ENCODE measurements at places on chromosomes 13 and 19.

DNA sequence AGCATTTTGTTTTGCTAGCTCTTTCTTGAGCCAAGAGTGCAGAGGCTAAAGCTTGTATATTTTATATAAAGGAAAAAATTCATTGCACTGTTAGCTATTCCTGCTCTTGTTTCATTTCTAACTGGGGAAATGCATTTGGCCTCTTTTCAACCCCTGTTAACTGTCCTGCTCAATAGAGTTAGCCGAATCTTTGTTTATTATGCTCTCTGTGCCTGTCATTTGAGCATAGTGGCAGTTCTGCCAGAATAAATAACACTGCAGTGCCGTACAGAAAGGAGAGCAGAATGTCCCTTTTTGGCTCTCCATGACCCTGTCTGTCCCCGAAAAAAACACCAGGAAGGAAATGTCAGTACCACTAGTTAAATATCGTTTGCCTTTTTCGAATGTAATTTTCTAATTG, 350.8 kb downstream of the MYO16 start:
- DNase-seq: no peak

- no peak for DNase-seq
These were observed 191.6 kb downstream of the SHISA2 start for GRCh38 chr13:25860265-25860664.

DNA sequence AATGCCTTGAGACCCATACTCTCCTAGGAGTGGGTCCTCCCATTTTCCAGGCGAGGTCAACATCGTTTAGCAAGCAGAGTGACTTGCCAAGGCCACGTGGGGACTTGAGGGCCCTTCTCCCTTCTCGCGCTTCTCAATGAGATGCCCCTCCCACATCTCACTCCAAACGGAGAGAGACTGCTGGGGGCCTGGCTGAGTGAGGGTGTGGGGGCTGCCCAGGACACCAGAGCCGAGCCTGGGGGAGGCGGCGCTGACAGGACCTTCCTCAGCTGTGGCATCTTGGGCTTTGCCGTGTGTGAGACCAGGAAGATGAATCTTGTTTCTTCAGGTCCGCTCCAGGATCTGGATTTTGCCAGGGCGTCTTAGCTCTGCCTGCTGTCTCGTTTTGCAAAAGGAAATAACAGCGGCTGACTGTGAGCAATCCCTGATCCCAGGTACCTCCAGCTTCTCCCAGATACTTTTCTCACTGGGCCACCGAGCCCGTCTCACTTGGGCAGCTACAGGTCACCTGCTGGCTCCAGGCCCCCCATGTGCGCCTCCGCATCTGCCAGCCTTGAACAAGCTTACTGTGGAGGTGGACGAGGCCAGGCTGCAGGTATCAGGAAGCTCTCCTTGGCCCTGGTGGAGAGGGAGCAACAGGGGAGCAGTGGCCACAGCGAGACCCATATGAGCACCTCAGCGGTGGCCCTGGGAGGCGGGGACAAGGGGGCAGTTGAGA, 6.0 kb downstream of the COX6B2 start:
- DNase-seq: no peak

- no peak for DNase-seq
These were observed 3.1 kb upstream of the KLK3 start for GRCh38 chr19:50851620-50852019.

DNA sequence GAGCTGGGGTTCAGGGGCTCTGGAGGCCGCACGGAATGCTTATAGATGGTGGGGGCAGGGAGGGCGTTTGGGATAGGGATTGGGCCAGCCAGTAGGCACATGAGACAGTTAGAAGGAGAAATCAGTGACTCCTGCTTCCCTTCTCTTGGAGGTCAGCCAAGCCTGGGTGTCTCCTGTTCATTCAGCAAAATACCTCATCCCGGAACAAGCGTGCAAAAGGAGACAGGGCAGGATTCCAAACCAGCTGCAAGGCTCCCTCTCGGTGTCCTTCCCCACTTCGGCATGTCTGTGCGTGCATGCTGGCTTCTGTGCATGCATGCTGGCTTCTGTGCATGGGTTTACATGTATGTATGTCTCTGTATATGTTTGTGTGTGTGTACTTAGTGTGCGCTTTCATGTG, 37.3 kb upstream of the PEPD start:
- DNase-seq: no peak

DNA sequence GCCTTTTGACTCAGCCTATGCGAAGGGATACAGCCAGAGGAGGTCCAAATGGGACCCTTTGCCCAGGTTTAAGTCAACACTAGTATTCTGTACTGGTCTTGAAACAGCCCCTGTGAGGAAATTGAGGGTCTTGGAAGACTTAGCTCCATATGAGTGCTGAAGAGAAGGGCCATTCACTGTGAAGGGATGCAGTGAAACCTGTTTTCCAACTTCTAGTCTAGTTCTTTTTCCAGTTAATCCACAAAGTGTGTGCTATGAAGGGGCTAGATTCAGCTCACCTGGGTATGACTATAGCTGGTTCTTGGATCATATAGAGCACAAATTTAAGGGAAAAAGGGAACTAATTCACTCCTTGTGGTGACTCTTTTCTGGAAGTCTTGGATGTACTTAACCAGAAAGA, 4.0 kb downstream of the ZBTB32 start:
- no peak for DNase-seq

DNA sequence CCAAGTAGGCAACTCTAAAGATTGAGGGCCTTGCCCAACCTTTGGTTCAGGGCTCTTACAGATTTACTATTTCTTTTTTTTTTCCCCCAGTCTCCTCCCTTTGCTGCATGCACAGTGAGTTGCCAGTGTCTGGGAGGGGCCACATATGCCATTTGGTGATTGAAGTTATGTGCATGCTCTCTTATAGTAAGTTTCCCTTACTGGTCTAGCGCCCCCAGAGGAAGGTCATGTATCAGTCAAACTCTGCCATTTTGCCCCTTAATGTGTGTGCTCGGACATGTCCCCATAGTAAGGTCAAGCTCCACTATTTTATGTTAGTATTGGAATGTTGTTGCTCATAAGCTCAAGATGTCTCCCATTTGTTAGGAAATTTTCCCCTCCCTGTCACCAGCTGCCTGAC, 1138.0 kb upstream of the SLC10A2 start:
- DNase-seq: no peak

DNA sequence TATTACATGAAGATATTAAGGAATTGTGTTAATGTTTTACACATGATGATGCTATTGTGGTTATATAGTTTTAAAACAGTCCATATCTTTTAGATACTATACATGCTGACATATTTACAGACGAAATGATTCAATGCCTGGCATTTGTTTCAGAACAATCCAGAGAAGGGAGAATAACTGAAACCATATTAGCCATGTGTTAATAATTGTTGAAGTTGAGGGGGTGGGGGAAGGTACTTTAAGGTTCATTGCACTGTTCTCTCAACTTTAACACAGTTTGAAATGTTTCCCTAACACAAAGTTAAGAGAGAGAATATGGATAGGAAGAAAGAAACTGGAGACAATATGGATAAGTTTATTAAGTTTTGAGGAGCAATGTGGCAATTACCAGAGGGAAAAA, 5.8 kb downstream of the CRYL1 start:
- no peak for DNase-seq

DNA sequence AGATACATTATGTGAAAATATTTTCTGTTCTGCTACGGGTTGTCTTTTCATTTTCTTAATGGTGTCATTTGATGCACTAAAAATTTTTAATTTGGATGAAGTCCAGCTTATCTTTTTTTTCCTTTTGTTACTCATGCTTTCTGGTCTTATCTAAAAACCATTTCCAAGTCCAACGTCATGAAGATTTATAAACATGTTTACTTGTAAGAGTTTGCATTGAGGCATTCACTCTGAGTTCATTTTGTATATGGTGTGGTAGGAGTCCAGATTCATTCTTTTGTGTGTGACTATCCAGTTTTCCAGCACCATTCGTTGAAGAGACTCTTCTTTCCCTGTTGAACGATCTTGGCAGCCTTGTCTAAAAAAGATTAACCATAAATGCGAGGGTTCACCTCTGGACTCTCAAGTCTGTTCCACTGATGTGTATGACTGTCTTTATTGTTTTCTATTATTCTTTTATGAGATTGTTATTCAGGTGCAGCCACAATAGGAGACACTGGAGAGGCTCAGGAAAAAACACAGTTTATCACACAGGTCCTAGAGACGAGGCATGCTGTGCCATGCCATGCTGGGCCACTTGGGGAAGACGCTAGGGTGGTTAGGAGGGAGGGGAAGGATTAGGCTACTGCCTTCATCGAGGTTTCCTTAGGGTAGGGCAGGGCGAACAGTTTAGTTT, 35.0 kb downstream of the NAA16 start:
- no peak for DNase-seq

DNA sequence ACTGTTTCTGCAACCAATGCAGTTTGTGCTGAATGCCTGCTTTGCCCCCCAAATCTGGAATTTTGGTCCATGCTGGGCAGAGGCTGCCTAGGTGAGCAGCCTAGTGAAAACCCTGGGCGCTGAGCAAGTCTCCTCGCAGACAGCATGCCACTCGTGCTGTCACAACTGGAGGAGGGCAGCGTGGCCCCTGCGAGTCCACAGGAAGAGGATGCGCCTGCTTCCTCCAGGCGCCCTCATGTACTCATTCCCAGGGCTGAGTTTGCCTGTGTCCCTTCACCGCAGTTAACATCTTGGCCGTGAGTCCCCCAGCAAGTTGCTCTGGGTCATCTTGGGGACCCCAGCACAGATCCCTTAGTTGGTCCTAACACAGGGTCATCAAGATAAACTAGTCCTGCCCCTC, 26.2 kb upstream of the TMEM160 start:
- DNase-seq: no peak

- DNase-seq: no peak
These were observed 5.5 kb downstream of the DPP9 start for GRCh38 chr19:4717966-4718701.

DNA sequence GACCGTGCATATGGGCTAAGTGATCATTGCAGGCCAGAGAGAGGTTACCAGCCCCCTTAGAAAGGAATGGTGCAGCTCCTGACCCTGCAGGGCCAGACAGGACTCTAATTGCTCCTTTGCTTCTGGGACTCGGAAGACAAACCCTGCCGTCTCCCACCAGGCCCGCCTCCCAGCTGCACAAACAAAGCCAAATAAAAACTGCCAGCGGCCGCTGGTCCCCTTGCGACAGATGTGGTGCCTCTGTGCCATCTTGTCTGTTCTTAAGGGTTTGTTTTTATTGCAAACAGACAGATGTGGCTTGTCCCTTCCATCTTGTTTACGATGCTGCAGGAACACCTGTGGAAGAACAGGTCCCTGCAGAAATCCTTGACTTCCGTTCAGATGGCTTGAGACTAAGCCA, 434.4 kb upstream of the TSHZ3 start:
- no peak for DNase-seq

- no peak for DNase-seq
These were observed 7.2 kb upstream of the RASL11A start for GRCh38 chr13:27263438-27263837.

DNA sequence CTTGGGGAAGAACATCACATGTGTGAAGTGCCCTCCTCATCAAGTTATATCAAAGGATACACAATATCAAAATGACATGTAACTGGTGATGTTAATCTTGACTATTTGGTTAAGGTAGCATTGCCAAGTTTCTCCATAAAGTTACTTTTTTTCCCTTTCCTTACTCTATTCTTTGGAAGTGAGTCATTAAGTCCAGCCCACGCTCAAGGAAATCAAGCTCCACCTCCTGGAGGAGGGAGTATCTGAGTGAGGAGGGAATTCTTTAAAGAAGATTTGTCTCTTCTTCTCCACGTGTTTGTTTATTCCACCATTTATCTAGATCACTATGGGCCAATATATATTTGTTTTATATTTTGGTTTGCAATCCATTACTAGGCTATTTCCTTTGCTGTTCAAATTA, 33.6 kb upstream of the FNDC3A start:
- no peak for DNase-seq

- DNase-seq: no peak
These were observed 465.1 kb upstream of the SLC10A2 start for GRCh38 chr13:103531278-103531677.

DNA sequence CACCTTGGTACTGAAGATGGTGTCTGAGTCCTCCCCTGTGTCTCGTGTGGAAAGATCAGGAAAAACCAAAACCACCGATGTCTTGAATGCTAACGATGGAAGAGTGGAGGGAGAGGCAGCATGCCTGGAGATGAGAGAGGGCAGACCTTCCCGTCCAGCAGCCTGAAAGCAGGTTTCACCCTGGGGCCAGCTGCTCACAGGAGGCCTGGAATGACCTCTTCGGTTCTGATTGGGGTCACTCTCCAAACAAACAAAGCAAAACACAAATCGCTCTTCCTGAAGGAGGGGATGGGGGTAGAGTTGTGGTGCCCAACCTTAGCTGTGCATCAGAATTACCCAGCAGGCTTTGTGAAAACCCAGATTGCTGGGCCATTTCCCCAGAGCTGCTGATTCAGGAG, 142.3 kb upstream of the SOX1 start:
- DNase-seq: no peak

DNA sequence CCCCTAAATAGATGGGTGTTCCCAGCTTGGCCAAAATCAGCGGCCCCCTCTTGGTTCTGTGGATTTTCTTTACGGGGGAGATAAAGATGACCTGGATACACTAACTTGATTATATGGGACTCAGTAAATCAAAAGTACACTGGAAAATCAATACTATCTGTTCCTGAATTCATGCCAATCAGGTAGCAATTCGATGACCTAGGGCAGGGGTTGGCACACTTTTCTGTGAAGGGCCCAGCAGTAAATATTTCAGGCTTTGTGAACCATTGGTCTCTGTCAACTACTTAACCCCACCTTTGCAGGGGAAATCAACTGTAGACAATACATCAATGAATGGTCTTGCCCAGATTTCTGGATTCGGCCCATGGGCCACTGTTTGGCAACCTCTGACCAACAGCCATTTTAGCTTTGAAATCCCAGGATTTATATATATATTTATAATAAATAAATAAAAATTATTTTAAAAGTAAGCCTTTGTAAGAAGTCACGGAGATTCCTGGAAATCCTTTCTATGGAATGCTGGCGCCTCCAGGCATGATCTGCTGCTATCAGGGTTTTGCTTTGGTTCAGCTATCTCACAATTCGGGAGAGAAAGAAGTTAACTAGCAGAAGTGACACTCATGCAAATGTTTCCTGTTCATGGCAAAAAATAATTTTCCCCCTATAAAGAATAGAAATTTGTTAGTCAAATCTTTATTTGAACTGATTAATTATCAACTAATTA, 32.8 kb downstream of the SLC15A1 start:
- DNase-seq: no peak

- DNase-seq: no peak
These were observed 35.8 kb upstream of the SPART start for GRCh38 chr13:36382030-36382429.

DNA sequence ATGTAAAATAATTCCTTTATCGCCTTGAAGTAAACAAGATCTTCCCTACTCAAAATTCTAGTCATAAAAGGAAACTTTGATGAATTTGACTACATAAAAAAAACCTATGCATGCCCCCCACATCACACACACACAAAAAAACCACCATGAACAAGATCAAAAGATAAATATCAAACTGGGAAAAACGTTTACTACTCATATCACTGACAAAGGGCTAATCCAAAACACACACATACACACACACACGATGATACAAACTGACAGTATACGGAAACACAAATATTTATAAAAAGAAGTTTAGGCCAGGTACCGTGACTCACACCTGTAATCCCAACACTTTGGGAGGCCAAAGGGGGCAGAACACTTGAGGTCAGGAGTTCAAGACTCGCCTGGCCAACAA, 61.9 kb downstream of the TSC22D1 start:
- no peak for DNase-seq
